CD4-positive, alpha-beta memory T cell (primary cell): ENCODE measurements at places on chromosomes 13 and 19.
A peak's percentile ranks its signal among the peaks of the same experiment; 100 is the strongest.

- no peak for DNase-seq
These were observed 10.9 kb downstream of the NCR1 start for GRCh38 chr19:54916822-54917221.

- no peak for DNase-seq
These were observed 24.6 kb upstream of the TEX29 start for GRCh38 chr13:111295886-111296285.

GRCh38 chr13:25585000-25585399, 213.2 kb downstream of the ATP8A2 start:
- no peak for DNase-seq

- DNase-seq, result no peak
These were observed 24.2 kb downstream of the TEX29 start for GRCh38 chr13:111344471-111345191.

DNA sequence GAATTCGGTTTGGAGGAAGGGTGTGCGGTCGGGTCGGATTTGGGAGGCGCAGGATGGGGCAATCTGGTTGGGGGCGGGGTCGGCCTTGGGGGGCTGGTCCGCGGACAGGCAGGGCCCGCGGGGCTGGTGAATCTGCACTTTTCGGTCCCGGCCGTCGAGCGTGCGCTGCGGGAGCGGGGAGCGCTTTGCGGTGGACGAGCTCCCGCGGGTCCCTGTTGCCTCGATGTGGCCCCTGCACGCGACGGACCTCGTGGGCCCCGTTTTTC, 11.9 kb downstream of the PEAK3 start:
- no peak for DNase-seq

GRCh38 chr19:38557205-38557799, 60.5 kb downstream of the MAP4K1 start:
- DNase-seq, result peak; percentile 39

- no peak for DNase-seq
These were observed 61.0 kb upstream of the SOX1 start for GRCh38 chr13:112005925-112006324.

- DNase-seq, result no peak
These were observed 4.6 kb upstream of the SLAIN1 start for GRCh38 chr13:77692746-77693448.

- no peak for DNase-seq
These were observed 545 bp downstream of the RAD23A start for GRCh38 chr19:12946092-12946721.

DNA sequence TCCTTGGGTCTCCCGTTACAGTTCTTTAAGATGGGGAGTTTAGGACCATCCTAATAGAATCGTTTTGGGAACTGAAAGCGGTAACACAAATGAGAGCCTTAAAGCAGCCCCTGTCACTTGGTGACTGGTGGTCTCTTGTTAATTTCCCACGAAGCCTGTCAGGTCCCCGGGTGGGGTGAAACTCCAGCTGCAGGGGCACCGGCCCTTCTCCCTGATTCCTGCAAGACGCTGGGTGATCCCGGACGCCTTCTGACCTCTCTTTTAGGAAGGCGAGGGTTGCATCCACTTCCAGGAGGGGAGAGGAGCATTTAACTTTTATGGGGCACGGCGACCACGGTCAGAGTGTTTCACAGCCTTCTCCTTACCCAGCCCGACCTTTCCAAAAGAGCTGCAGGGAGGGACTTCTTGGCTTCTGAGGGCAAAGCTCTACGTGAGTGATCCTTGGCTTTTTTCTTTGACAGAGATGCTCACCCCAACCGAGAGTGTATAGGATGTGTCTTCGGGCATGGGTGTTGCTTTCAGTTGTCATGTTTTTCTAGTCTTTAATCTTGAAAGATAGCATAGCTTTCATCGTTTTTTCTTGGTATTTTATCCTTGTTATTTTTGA, 688 bp downstream of the ZNF225 start:
- no peak for DNase-seq

DNA sequence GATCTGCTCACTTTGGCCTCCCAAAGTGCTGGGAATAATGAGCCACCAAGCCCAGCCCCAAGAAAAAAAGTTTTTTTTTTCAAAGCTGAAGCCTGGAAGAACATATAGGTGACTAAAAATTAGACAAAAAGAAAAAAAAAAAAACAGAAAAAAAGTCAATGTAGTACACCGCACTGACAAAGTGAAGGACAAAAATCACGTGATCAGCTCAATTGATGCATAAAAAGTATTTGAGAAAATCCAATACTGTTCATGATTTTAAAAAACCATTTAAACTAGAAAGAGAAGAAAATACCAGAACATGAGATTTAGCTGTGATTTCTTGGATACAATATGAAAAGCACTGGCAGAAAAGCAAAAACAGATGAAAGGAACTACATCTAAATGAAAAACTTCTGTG, 10.5 kb upstream of the ERVV-2 start:
- DNase-seq, result no peak

GRCh38 chr13:23644126-23644419, 73.9 kb downstream of the TNFRSF19 start:
- no peak for DNase-seq

- DNase-seq, result no peak
These were observed 9.1 kb upstream of the IGSF23 start for GRCh38 chr19:44604241-44604640.

GRCh38 chr19:12884926-12885748, 1.9 kb downstream of the KLF1 start:
- DNase-seq, result peak; percentile 90

DNA sequence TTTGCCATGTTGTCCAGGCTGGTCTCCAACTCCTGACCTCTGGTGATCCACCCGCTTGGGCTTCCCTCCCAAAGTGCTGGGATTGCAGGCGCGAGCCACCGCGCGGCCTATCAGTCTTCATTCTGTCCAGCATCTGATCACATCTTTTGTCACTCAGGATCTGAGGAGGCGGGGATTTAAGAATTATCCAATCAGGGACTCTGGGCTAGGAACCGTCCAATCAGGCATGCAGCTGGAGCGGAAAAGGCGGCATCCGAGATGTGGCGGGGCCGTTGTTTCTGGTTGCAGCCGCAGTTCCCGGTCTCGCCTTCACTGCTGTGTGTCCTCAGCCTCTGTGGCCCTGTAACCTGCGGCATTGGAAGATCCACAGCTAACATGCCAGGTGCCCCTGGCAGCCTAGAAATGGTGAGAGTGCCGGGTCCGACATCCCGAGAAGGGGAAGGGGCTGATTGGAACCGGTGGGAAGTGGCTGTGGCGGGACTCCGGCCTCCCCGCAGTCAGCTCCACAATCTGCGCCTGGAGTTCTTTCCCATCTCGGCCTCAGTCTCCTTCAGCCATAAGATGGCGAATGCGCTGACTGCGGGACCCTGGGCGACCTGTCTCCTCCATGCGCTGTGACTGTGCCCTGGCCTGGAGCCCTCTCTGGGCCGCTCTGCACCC, at the start of gene ZNF729:
ZNF729 (plus strand) TSS at position 291 of the 660 bp plus-strand sequence; CDS start at position 376, 85 bp downstream.
- DNase-seq, result no peak

DNA sequence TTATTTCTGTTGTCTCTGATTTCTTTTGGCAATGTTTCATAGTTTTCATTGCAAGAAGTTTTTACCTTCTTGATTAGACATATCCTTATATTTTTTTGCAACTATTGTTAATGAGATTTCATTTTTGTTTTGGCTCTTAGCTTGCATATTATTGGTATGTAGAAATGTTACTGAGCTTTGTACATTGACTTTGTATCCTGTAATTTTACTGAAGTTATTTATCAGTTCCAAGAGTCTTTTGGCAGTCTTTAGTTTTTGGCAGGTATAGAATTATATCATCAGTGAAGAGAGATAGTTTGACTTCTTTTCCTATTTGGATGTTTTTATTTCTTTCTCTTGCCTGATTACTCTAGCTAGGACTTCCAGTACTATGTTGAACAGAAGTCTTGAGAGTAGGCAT, 375.7 kb downstream of the TDRD3 start:
- no peak for DNase-seq

- peak; percentile 33 for DNase-seq
These were observed 232.0 kb downstream of the B3GLCT start for GRCh38 chr13:31431722-31432137.

- DNase-seq, result peak; percentile 71
These were observed 6.9 kb downstream of the PKN1 start for GRCh38 chr19:14440049-14440448.

GRCh38 chr19:11995174-11995573, 30.3 kb downstream of the ZNF763 start:
- no peak for DNase-seq

GRCh38 chr19:29525901-29526729, at the start of gene VSTM2B:
Gene VSTM2B, plus strand, starts transcription at chr19:29525994. Its CDS starts 590 bp downstream, at chr19:29526584.
- DNase-seq, result no peak

DNA sequence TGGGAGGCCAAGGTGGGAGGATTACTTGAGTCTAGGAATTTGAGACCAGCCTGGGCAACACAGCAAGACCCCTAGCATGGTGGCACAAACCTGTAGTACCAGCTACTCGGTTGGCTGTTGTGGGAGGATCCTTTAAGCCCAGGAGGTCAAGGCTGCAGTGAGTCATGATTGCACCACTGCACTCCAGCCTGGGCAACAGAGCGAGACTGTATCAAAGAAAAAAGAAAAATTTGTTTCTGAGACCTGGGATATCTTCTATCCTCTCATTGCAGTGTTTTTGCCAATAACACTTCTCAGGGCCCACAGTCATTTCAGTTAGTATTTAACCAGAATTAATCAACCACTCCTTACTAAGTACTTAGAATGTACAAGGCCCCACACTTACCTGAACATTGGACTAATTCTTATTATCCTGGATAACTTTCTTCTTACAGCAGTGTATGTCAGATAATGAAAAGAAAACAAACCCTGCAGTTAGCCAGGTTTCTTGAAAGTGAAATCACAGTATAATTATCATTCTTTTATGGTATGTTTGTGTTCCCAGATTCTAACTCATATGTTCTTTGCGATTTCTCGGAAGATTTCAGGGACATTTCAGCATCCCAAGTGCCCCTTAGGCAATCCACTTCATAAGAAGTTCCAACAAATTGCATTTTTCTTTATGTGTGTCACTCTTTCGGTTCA, 75.6 kb upstream of the KLF5 start:
- DNase-seq, result no peak

- no peak for DNase-seq
These were observed 51.1 kb upstream of the CYP4F8 start for GRCh38 chr19:15563931-15564330.

DNA sequence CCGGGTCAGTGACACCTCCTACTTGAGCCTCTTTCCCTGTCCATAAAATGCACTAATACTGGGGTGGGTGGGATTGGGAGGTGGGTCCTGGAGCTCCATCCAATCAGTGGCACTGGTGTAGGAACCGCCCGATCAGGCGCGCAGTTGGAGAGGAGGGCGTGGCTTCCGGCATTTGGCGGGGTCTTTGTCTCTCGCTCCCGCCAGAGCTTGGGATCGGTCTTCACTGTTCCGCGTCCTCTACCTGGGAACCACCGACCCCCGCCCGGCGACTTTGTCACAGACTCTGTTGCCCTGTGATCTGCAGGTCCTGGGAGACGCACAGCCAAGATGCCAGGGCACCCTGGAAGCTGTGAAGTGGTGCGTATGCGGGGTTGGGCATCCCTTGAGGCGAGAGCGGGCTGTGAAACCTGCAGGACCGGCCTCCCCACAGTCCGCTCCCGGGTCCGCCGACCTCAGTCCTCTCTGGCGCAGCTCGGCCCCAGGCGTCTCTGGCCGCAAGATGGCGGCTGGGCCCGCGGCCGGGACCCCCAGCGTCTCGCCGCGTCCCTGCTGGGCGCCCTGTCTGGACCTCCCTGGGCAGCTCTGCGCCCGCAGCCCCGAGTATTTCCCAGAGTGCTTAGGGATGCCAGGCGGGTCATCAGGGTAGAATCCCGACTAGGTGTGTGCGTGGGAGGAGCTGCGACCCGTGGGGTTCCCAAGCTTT, 41.6 kb upstream of the ZNF730 start:
- DNase-seq, result no peak
